ENCODE measurements at places on chromosomes 4 and X. TPM values are rescaled to one million over a fixed set of nuclear protein-coding genes. Genes with fewer than 3 reads are reported as not detected.

DNA sequence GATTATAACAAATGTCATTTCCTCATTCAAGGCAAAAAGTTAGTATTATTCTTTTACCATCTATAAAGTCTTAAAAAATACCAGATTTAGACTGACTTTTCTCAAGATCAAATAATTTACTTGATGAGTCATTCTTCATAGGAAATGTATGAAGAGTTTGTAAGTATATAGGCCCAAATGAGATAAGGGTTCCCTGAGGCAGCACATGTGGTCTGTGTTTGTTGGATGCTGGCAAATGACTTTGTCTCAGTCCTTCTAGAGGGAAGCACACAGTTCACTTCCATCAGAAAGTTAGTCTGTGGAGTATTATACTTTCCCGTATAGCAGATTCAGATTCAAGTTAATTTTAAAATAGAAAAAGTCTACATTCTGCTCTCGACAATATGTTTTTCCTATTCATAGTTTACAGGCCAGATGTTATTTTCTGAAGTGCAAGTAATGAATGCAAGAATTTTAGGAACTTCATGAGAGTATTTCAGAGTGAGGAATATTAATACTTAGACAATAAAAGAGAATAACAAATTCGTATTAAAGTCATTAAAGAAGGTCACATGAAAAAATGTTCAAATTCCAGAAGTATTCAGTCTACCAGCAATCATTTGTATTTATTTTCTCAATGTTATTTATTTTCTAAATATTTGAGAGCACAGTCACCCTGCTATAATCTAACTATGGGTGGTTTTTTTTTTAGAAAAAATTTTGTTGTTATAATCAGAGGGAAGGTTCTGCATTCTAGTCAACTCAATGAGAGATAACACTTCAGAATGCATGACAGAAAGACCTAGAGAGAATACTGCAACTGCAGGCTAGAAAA, 601.8 kb upstream of the ZFP42 start:
- no peak for DNase-seq
- no peaks in the 10 kb centered on the region for H3K4me1 ChIP-seq

DNA sequence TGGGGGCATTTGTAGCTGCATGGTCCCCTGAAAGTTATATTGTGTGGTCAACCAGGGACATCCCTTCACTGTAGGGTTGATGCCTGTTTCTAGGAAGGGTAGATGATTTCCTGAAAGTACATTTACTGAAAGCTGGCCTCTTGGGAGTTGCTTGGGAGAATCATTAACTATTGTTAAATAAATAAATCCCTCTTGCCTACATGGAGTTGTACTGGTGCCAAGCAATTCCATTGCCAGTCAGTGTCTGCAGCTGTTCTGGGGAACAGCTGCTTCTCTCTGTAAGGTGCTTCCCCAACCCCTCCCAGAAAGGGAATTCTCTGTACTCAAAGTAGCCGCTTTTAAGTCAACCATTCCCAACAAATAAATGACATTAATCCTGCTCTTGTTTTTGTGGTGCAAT, 51.1 kb downstream of the C4orf51 start:
- no peaks in the 10 kb centered on the region for H3K27me3 ChIP-seq
- no peak overlapping the region for H3K4me3 ChIP-seq
- peak; percentile 19 for DNase-seq
- no peak overlapping the region for H3K27ac ChIP-seq

- H3K4me3 ChIP-seq: no peak overlapping the region
- H3K36me3 ChIP-seq: no peaks in the 10 kb centered on the region
- H3K27ac ChIP-seq: no peak overlapping the region
Measured at GRCh38 chr4:1624519-1624910, 59.6 kb downstream of the FAM53A start.

DNA sequence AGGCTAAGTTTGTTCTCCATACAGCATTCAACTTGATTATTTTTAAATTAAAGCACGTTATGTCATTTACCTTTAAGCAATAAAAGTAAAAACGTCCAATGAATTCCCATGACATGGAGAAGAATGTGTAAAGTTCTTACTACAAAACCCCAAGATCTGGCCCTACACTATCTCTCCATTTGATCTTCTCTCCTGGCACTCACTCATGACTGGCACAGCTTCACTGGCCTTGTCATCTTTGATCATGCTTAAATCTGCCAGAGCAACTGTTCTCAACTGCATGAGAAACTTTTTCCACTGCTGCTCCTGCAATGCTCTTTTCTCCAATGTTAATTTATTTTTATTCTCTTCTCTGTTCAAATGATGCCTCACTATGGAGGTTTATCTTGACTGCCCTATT, 1109.0 kb upstream of the IGFBP7 start:
- no peaks in the 10 kb centered on the region for H3K4me1 ChIP-seq
- no peak overlapping the region for H3K27ac ChIP-seq
- DNase-seq: no peak
- H3K4me3 ChIP-seq: no peak overlapping the region
- H3K36me3 ChIP-seq: no peaks in the 10 kb centered on the region

DNA sequence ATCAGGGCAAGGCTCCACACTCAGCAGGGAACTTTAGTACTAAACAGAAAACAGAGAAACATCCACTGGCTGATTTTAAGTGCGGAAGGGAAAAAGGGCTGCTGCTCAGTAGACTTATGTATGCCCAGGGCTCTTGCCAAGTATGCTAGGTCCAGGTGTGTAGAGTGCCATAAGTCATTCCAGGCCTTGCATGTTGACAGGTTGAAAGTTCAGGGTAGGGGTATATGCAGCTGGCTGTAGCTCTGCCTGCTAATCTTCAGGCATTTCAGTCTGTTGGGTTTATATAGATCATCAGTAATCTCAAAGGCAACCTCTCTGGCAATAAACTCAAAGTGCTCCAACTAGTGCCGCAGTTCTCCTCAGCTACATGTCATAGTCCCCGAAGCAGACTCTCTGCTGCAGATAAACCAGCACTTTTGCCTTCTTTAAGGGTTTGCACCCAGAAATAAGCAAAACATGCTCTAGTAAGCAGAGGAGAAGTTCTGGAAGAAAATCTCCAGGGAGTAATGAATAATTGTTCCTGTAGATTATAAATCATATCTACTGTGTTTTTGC, 134.9 kb upstream of the GRIA3 start:
- H3K27me3 ChIP-seq: no peaks in the 10 kb centered on the region
- H3K27ac ChIP-seq: no peak overlapping the region
- no peak for DNase-seq
- H3K36me3 ChIP-seq: no peaks in the 10 kb centered on the region
- H3K4me1 ChIP-seq: no peaks in the 10 kb centered on the region

HPSE gene
- total RNA-seq: 9.1 TPM

DNA sequence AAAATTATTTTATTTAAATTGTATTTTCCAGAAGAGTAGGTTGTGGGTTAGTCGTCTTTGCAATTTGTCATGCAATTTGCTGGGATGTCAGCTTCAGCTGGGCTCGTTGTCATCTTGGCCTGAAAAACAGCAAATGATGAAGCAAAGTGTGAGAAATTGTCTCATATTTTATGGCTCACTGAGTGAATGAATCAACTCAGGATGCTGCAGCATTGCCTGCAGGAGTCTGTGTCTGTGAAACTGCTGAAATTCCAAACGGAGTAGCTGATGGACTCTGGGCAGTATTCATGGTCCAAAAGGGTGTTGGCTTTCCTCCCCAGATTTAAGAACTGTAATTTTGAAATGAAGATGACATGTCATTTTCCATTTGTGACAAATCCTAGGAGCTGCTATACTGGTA, 37.2 kb downstream of the CXCL8 start:
- no peak overlapping the region for H3K4me3 ChIP-seq
- H3K27ac ChIP-seq: no peak overlapping the region
- peak; percentile 47 for DNase-seq
- no peaks in the 10 kb centered on the region for H3K36me3 ChIP-seq
- H3K4me1 ChIP-seq: peaks cover 9% of the 10 kb centered on the region
- no peaks in the 10 kb centered on the region for H3K27me3 ChIP-seq

GRCh38 chrX:32408389-32408788, 803.0 kb downstream of the DMD start:
- H3K4me3 ChIP-seq: no peak overlapping the region
- H3K27me3 ChIP-seq: no peaks in the 10 kb centered on the region
- no peak overlapping the region for H3K27ac ChIP-seq
- H3K4me1 ChIP-seq: no peaks in the 10 kb centered on the region

KCND1 gene
- total RNA-seq: 0.51 TPM

DNA sequence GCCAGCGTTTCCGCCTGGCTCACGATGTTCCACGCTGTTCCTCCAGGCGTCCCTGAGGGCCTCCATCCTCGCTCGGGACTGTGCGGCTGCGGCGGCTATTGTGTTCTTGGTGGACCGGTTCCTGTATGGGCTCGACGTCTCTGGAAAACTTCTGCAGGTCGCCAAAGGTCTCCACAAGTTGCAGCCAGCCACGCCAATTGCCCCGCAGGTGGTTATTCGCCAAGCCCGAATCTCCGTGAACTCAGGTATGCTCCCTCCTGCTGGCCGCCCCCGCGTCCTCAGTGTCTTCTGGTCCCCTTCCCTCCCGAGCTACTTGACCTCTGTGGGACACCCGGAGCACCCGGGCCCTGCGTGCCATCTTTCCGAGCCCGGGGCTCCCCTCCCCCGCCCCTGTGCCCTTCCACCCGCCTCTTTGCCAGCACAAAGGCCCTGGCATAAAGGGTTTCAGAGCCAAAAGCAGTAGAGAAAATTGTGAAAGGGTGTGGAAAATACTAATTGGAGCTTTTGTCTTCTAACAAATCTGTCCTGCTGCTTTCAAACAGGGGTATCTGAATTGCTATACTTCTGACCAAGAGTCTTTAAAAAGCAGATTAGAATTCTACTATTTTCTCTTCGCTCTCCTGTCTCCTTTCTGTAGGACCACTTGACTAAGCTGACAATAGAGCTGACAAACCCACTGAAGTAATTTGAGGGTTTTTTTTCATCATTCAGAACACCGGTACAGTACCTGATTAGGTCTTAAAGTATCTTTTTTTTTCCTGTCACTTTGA, 104.0 kb downstream of the NEUROG2 start:
- no peak overlapping the region for H3K4me3 ChIP-seq
- no peak overlapping the region for H3K27ac ChIP-seq
- H3K4me1 ChIP-seq: no peaks in the 10 kb centered on the region

- peaks cover 18% of the 10 kb centered on the region for H3K4me1 ChIP-seq
- peak overlapping the region; percentile 77 for H3K4me3 ChIP-seq
- DNase-seq: peak; percentile 26
- H3K36me3 ChIP-seq: no peaks in the 10 kb centered on the region
- H3K27me3 ChIP-seq: no peaks in the 10 kb centered on the region
Measured at GRCh38 chr4:84965553-84966381, 723 bp downstream of the WDFY3 start.

SRPX2 gene
- 12.2 TPM for total RNA-seq

DNA sequence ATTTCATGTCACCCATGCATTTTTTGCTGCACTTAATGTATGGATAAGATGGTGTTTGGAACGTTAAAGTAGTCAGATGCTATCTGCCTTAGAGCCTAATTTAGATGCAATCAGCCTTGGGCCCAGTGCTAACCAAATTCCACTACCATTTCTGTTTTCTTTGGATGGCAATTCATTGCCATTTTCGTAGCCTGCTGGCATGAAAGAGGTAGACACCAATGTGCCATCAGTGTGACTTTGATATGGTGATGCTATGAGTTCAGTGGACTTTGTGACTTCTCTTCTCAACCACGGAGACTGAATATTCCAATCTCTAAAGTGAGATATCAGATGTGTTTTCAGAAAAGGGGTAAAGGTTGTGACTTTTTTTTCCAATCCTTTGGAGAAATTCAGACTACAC, 1.5 kb downstream of the ETFDH start:
- no peak overlapping the region for H3K27ac ChIP-seq
- H3K36me3 ChIP-seq: 0 out of 2 replicates have a peak, but pooled peaks cover 2% of the 10 kb centered on the region
- DNase-seq: no peak
- peaks cover 12% of the 10 kb centered on the region for H3K4me1 ChIP-seq

DNA sequence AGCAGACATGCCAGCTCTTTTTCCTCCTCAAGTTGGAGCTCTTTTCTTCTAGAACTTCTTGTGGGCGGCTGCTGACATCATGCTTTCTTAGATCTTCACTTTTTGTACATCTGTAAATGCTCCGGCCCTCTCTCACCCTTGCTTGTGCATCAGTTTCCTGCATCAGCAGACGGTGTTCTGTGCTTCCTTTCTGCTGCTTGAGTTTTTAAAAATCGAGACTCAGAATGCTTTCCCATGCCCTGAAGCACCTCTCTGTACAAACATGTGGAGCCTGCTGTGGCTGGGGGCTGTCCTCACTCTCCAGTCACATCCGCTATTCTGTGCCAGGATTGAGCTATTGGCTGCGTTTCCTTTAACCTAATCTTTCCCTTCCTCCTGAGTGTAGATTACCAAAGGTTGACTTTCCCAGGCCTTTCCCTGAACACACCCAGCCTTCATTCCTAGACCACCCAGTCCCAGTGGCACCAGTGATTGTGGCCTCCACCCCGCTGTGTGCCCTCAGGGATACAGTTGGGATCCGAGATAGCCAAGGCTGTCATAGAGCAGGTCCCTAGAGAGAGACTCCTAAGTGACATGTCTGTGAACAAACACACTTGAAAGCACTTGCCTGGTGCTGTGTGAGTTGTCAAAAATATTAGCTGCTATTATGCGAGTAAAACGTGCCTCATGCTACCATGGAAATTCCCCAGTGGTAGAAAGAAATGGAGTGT, 41.9 kb downstream of the TNIP2 start:
- no peaks in the 10 kb centered on the region for H3K27me3 ChIP-seq
- DNase-seq: no peak
- H3K4me3 ChIP-seq: no peak overlapping the region
- H3K4me1 ChIP-seq: no peaks in the 10 kb centered on the region
- H3K36me3 ChIP-seq: peaks cover 3% of the 10 kb centered on the region

PHKA1 gene
- 33.7 TPM for total RNA-seq

DNA sequence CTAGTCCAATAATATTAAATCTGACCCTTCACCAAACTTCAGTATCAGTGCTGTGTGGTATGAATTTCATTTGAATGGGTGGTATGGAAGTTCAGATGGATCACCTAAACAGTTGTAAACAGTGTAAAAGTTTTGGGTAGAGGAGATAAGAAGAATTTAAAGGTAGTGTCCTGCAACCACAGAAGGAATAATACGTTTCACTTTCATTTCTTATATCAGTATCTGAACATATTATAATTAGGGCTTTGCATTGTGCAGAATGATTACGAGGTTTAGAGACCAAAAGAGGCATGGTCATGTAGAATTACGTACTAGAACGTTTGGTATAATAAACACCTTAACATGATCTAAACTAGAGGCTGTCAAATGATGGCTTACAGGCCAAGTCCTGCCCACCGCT, 116.1 kb downstream of the PDLIM5 start:
- H3K27me3 ChIP-seq: no peaks in the 10 kb centered on the region
- H3K27ac ChIP-seq: no peak overlapping the region
- H3K36me3 ChIP-seq: no peaks in the 10 kb centered on the region
- DNase-seq: no peak

DNA sequence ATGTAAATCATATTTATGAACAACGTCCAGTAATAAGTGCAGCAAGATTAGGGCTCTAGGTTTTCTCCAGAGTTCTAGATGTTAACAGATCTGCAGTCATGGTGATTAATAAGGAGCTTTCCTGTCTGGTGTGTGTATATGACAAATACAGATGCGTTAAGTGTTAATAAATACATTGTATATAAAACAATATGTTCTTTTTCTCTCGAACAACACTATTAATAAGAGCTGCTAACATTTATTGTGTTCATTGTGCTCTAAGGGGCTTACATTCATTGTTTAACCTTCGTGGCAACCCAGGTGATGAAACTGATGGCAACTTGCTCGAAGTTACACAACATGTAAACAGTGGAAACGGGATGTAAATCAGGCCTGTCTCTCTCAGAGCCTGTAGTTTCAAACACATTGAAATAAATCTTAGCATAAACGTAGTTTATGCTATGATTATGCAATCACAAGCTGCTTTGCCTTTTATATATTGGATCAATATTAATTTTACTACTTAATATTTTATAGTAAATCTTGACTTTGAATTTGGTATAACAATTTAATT, 547 bp upstream of the CLGN start:
- peak overlapping the region; percentile 93 for H3K4me3 ChIP-seq
- DNase-seq: no peak
- peak overlapping the region; percentile 25 for H3K27ac ChIP-seq
- H3K27me3 ChIP-seq: no peaks in the 10 kb centered on the region

All from PC-3 (cell line).